Femur (tissue), 1 donor: ENCODE measurements at places on chromosomes 4 and X.

GRCh38 chr4:48350871-48351270, 9.5 kb downstream of the SLAIN2 start:
- no peak for DNase-seq

GRCh38 chrX:5586726-5587125, 641.9 kb downstream of the NLGN4X start:
- no peak for DNase-seq

- DNase-seq: no peak
Measured at GRCh38 chr4:122764071-122764820, 31.7 kb downstream of the BBS12 start.

- no peak for DNase-seq
Measured at GRCh38 chrX:9324676-9325075, 140.2 kb upstream of the TBL1X start.

GRCh38 chr4:166414431-166414830, 541.4 kb downstream of the TLL1 start:
- no peak for DNase-seq

GRCh38 chrX:153631346-153631745, 15.7 kb upstream of the DUSP9 start:
- DNase-seq: no peak

- DNase-seq: no peak
Measured at GRCh38 chr4:17038510-17039176, 140.2 kb upstream of the LDB2 start.

- no peak for DNase-seq
Measured at GRCh38 chr4:88226143-88226542, 58.2 kb downstream of the PPM1K start.

DNA sequence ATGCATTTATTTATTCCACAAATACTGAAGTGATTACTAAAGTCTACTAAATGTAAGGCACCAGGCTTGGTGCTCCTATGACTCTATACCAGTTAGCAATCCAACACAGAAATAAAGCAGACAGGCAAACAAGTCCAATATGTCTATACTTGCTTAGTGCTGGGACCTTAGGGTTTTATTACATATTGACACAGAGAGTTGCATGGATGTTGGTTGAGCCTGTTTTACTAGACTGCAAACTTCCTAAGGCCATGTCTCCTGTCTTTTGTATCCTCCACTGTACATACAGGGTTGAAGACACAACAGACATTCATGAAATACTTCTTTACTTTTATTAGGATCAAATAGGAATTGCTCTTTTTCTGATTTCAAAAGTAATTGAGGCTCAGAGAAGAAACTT, 69.0 kb downstream of the LNX1 start:
- no peak for DNase-seq

GRCh38 chrX:18278449-18278848, 57.8 kb upstream of the BEND2 start:
- DNase-seq: no peak

DNA sequence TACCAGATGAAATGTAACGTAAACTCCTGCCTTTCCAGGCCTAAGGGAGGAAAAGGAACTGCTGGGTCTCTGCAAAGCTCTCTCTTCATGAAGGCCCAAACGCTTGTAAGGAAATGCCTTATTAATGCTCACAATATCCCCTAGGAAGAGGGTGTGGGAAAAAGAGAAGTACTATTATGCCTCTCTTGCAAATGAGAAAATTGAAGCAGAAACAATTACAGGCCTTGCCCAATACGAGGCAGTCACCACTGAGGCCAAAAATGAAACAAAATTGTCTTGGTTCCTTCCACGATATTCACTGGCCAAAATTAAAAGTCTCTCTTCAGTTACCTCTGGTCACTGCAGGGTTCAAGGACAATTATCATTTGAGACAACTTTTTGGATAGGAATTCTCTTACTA, 3.2 kb downstream of the SCARB2 start:
- DNase-seq: no peak

DNA sequence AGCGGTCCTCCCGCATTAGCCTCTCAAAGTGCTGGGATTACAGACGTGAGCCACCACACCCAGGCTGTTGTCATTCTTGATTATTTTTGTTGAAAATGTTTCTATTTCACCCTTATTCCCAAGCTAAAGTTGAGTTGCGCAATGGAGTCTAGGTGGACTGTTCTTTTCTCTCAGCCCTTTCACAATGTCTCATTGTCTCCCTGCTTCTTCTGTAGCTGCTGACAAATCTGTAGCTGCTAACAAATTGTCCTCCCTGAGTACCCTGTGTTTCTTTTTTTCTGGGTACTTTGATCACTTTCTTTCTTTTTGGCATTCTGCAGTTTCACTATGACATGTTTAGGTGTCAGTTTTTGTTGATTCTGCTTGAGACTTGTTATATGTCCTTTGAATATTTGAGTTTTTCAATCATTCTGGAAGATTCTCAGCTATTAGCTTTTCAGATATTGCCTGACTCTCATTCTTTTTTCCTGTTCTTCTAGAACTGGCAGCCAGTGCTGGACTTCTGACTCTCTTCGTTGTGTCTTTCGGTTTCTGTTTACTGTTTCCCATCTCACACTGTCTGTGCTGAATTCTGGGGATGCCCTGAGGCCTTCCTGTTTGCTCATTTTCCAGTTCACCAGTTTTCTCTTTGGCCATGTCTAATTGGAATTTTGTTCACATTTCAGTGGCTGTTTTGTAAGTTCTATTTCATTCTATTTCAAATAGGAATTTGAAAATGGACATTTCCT, 6.6 kb downstream of the ABCD1 start:
- no peak for DNase-seq

DNA sequence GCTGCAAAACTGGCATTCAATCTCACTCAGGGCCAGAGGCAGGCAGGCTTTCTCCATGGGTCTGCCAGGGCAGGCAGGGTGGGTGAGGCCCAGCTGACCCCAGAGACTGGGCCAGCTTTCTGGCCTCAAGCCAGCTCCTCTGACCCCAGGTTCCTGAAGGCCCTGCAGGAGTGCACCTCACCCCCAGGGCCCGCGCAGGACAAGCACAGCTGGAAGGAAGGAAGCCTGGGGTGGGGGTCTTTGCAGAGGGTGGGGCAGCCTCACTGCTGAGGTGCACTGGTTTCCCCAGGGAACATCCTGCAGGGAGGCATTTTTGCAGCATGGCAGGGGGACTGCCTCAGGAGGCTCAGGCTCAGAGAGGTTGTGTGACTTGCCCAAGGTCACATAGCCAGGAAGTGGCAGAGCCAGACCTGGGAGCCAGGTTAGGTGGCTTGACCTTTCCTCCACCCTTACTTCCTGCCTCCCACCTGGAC, 31.5 kb upstream of the AFAP1 start:
- DNase-seq: no peak

DNA sequence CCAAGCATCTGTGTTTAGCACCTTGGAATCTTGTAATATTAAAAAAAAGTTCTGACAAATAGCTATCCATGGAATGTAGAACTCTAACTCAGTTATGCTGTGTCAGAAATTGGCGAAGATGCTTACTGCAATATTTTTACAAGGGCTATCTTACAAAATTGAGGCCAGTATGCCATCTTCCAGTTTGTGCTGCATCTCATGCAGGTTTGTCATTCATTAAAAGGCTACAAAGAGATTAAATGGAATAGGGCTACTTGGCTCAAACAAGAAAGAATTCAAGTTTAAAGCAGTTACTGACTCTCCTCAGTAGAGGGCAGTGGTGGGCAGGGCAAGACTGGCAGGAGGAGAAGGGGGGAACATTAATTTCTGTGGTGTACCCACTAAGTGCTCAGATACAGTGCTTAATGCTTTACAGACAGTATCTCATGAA, 66.5 kb downstream of the SHROOM4 start:
- no peak for DNase-seq

DNA sequence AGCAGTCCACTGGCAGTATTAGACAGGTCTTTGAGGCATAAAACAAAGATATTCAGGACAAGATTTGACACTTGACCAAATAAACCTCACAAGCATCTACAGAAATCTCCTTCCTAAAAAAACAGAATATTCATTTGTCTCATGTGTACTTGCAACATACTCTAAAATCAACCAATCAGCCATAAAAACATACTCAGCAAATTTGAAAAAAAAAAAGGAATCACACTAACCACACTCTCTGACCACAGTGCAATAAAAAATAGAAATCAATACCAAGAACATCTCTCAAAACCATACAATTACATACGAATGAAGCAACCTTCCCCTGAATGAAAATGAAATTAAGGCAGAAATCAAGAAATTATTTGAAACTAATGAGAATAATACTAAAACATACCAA, 591.3 kb downstream of the FAM133A start:
- DNase-seq: no peak

GRCh38 chrX:129959493-129959832, 23.0 kb upstream of the BCORL1 start:
- no peak for DNase-seq

GRCh38 chr4:103075435-103075893, 1.1 kb downstream of the SLC9B2 start:
- no peak for DNase-seq

DNA sequence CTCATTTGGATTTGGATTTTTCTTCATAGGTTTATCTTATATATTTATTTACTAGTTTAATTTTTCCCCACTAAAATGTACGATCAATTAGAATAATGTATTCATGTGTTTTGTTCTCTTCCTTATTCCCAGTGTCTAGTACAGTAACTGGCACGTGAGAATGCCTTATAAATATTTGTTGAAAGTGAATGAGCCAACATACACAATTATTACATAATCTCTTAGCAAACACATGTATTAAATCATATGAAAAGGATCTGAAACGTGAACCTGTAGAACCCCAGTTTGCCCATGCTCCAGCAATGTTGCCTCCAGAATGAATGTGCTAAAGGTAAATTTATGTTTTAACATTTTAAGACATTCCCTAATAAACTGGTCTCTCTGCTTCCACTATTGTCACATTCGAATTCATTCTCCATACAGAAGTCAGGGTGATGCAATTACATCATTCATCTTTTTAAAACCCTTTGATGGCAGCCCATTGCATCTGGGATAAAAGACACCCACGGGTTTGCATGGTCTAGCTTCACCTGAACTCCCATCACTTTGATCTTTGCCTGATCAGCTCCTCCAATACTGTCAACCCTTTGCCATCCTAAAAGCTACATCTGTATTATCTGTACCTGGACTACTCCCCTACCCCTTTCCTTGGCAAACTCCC, 30.7 kb upstream of the AREG start:
- no peak for DNase-seq

GRCh38 chrX:16187024-16187760, 19.9 kb downstream of the MAGEB17 start:
- DNase-seq: no peak

DNA sequence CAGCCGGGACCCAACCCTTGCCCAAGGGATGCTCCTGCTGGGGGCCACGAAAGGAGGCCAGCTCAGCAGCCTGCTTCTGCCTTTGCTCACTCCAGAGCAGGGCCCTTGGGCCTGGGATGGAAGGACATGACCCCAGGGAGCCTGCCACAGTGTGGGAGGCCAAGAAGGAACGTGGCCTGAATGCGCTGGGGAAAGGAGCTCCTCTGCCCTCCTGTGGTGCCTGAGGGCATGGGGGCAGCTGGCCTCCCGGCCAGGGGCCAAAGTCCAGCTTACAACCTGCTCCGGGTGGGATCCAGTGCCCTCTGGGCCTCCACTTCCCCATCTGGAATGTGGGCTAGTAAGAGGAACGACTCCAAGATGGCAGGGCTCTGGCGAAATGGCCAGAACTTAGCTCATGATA, 2.0 kb upstream of the ATP2B3 start:
- no peak for DNase-seq

DNA sequence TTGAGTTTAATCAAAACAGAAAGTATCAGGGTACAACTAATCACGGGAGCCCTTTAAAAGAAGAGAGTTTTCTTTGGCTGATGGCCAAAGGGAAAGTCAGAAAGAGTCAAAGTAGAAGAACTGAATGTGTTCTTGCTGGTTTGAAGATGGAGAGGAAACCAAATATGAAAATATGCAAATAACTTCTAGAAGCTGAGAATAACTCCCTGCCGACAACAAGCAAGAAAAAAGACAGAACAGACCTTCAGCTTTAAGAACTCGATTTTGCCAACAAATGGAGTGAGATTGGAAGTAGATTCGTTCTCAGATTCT, 903.8 kb downstream of the STIM2 start:
- DNase-seq: no peak

DNA sequence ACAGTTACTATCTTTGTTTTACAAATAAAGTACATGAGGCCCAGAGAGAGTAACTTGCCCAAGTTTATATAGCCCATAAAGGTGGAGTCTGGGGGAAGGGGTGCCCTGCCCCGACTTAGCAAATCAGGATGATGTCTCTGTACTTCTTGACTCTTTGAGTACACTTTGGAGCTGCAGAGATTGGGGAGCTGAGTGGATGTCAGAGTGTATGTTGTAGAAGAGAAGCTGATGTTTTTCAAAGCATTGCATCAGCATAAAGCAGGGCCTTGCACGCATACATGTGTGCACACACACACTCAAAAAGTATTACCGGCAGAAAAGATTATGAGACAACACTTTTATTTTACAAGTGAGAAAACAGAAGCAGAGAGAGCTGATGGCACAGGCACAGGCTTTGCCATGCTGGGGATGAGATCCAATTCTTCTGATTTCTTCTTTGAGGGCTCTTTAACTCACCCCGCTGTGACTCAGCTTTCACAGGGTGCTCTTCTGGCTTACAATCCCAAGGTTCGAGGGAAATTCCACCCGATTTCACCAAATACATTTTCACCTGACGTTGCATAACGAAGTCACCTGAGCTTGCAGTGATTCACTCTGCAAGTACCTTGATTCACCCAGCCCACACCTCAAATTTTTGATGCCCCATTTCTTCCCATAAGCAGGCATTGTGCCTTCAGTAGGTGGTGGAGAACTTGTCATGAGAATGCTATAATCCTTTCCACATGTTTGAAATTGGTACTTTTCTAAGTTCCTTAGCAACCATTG, 292.8 kb upstream of the BOD1L1 start:
- no peak for DNase-seq

DNA sequence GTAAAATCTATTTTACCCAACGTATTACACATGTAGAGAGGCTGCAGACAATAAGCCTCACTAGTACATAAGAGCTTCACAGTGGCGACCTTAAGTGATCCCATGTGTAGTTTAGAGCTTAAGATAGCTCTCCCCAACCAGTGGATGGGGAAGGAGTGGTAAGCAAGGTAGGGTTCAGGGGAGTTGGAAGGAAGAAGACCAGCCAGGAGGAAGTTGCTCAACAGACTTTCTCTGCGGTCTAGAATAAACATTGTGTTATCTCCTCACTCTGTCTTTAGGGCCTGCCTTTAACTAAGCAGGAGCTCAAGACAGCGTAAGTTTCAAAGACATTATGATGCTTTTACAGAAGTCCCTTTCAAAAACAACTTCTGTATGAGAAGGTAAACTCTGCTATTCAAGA, 16.8 kb downstream of the MEPE start:
- no peak for DNase-seq
